ENCODE measurements at places on chromosomes 7 and 10.

GRCh38 chr7:102273749-102274712 is 12.6 kb upstream of the SH2B2 start:
- DNase-seq = peak; percentile 48

DNA sequence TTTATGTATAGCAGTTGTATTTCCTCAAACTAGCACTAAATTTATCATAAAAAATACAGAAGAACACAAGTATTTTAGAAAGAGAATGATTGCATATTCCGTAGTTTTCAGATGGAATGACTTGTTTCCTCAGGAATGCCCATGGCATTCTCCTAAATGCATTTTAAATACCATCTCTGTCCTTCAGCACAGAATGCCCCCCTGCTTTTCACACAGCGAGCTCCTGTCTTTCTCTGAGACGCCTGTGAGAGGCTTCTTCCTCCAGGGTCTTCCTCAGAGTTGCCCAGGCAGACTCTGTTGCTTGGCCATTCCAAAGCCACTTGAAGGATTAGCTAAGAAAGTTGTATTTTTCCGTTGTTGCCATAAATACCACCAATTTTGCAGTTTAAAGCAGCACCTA is 10.1 kb downstream of the LANCL2 start:
- no peak for DNase-seq

DNA sequence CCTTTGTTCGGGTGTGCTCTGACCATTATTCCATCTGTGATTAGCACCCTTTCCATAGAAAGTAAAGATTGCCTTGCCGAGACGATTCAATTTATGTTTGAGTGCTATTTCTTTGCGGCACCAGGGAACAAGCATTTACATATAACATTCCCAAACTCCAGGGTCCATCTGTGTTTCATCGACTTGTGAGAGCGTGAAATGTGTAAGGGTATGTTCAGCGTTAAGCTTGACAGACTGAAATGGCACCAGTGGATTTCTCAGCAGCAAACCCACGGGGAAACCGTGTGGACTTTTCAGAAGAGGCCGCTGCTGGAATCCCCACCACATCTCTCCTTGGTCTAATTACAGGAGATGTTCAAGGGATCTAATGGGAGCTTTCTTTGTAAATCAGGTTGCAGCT is 270.5 kb downstream of the TCERG1L start:
- DNase-seq = no peak

DNA sequence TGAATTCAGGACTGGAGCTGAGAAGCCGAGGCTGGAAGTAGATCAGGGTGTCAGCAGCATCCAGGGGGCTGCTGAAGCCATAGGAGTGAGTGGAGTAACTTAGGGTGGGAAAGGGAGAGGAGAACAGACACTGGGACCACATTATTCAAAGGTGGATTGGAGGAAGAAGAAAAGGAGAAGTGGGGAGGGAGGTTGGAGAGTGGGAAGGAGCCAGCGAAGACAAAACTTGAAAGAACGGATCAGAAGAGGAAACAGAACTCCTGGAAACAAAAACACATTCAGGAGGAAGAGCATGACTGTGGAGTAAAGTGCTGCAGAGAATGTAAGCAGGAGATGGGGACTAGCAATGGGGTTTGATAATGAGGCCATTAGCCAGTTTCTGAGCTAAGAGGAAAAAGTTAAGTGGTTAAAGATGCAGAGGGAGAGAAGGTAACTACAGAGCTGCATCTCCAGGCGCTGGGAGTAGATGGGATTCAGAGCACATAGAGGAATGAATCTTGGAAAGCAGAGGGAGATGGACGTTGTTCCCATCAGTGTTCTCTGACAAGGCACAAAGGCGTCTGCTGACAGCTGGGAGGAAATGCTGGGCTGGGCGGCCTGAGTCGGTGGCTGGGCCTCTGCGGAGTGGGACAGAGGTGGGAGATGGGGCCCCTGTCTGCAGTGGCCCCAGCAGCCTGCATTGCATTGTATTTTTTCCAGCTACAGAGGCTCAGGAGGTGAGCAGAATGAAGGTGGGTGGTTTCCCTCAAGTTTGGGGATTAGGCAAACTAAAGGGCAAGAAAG is 63.1 kb upstream of the LEP start:
- no peak for DNase-seq

- DNase-seq = no peak
These were observed 7.1 kb downstream of the CCDC201 start for GRCh38 chr7:45865594-45866410.

GRCh38 chr10:83603708-83604107 is 535.6 kb upstream of the GHITM start:
- DNase-seq = no peak

- DNase-seq = no peak
These were observed 1.3 kb upstream of the NMT2 start for GRCh38 chr10:15169555-15170401.

GRCh38 chr7:388023-388960 is 98.3 kb downstream of the FOXL3 start:
- peak; percentile 47 for DNase-seq

DNA sequence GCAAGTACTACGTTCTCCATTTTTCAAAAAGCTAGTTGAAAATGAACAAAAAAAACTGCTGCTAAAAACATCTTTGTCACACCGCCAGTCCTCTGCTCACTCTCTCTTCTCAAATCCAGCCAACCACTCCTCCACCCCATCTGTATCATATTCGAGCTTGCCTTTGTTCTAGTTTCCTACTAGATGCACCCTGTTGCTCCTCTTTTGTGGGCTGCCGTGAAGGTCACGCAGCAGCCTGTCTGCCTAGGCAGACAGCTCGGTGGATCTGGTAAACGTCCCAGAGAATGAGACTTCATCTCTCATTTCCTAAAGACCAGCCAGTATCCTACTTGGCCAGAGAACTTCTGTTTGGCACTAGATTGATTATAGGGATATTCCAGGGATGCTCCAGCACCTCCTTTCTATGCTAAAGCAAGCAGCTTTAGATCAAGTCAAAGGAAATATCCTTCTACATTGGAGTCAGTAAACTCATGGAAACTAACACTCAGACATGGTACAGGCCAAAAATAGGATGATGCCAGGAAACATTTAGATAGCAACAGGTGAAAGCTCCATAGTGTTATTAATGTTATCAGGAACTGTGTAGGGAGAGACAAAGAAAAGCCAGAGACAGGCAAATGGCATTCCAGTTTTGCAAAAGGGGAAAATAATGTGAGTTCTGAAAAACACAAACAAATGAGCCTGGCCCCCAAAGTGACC is 8.7 kb upstream of the PLXNA4 start:
- no peak for DNase-seq

DNA sequence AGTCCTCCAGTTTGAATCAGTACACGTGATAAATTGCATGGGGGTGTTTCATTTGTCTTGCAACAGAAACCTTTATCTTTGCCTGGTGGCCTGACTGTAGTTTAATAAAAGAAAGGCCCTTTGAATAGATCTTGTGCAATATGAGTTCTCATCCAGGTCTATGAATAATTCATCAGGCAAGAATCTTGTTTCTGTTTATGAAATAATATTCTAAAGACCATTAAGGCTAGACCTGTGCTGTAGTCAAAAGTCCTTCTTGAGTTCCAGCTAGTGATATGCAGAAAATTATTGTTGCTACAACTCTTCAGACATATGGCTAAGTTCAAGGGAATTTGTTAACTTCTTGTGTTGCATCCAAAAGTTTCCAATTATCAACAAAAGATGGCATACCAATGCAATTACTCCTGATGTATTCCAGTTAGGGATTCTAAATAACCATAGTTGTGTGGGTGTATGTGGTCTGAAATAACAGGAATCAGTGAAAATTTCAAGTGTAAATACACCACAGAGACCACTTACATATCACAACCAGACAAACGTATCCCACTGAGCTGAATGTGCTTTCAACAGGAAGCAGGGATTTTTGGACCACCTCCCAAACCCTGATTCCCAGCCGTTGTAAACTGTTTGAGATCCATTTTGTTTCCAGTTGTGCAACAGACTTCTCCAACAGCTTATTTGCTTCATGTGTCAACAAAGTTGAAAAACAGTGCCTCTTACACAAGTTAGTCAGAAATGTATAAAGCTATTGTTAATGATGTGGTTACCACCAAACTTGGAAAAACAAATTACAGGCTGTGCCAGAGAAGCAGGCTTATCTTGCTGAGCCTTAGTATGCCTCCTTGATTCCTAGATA is 54.7 kb upstream of the BICC1 start:
- no peak for DNase-seq

- DNase-seq = no peak
These were observed 12.2 kb downstream of the LBX1 start for GRCh38 chr10:101217044-101217425.

DNA sequence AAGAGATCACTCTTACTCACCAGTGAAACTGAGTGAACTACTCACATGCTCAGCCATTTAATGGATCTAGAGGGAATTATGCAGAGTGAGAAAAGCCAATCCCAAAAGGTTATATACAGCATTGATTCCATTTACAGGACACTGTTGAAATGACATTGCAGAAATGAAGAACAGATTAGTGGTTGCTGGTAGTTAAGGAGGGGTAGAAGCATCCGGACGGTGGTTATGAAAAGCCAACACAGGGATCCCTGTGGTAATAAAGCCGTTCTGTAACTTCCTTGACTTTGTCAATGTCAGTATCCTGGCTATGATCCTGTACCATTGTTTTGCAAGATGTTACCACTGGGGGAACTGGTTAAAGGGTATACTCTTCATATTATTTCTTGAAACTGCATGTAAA is 253.4 kb downstream of the USP6NL start:
- no peak for DNase-seq

DNA sequence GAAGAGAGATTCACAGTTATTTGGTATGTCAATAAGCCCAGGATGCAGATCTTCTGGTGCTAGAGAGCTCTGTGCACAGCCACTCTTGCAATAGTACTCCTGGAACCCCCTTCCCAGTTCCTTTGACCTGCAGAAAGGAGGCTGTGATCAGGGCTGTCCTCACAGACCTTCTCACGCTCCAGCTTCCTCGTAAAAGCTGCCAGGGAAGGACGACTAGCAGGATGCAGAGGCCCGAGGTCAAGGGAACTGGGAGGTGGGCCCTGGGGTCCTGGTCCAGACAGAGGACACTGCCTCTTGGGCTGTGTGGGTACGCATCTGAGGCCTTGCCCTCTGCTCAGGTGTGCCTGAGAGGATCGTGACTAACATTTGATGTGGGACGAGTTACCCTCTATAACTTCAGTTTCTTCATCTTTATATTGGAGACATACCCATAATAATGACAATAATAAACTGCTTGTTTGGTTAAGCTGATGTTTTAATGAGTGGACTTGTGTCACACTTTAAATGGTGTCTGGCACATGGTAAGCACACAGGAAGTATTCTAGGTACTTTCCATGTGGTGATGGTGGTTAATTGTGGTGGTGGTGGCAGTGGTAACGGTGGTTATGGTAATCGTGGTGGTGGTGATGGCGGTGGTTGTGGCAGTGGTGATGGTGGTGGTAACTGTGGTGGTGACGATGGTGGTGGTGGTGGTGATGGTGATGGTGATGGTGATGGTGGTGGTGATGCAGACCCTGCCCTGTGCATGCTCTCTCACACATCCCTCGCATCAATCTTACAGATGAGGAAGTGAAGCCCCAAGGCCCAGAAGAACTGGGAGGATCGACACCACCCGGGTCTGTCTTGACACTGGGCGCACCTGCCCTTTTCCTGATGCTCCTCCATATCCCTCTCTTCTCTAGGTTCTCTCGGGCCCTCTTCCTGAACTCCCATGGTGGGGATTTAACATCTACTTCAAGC is 235.2 kb upstream of the GRB10 start:
- no peak for DNase-seq

DNA sequence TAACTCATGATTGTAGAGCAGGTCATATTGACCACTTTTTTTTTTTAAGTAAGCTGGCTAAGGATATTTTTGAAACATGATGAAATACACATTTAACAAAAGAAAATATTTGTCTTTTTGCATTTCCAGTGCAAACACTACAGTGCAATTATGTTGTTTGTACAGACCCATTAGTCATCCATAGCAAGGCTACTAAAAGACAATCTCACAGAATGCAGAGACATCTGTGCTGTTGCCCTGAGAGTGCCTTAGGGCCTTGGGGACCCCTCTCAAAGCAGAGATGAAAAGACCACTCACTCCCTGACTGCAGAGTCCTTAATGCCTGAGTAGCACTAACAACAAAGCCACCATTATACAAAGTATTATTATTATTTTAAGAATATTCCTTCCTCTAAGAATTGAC is 104.5 kb downstream of the NRCAM start:
- DNase-seq = no peak

DNA sequence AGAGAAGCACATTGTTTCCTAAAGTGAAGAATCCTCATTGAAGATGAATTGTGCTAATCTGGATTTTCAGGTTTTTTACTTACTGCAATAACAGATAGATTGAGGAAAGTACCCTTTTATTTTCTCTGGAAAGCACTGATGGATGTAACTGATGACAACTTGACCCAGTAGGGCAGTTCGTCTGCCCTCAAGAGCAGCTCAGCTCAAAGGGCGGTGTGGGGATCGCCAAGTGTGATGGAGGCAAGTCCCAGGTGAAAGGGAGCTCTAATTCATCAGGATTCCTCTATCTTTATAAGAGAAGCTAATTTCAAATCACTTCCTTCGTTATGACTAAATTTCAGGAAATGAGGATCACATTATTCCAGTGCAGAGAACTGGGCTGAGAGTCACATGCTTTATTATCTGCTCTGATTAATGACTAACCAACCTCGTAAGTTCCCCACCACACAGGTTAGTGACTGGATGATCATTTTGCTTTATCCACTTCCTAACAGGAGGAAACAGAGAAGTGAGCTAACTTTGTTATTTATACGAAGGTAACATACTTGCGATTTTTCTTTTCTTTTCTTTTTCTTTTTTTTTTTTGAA is 98.8 kb downstream of the PFKFB3 start:
- no peak for DNase-seq

DNA sequence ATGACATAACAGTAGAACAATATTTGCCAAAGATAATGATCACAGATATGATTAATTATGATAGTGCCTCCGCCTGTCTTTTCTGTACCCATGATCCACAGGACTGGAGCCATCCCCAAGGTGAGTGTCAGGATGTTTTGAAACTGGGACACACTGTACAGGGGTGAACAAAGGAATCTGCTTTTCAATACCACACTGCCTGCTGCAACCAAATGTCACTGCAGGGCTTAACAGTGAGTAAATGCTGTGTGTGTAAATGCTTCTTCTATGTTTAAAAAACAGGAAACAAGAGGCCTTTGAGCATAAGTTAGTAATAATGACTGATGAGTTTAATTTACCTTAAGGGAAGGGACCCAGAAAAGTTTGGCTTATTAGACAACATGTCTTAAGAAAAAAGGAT is 65.2 kb downstream of the HBP1 start:
- no peak for DNase-seq

GRCh38 chr7:31114593-31115343 is 62.7 kb downstream of the ADCYAP1R1 start:
- no peak for DNase-seq
